ENCODE measurements at places on chromosomes 2 and 18. TPM values are rescaled to one million over a fixed set of nuclear protein-coding genes. Genes with fewer than 3 reads are reported as not detected.

DNA sequence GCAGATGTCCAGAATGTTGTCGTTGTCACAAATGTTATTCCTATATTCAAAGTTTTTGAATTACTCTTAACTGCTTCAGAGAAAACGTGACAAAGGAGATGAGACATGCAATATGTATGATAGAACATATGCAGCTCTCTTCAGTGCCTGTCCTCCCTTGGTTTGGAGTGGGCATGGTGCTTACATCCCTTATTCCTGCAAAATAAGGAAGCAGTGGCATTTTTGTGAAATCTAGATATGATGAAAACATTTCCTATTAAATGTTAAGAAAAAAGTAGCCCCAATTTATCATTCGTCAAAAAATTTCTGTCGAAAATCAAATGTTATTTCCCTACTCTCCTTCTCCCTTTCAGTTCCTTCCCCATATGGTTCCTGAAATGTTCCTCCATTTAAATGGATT lies 457.5 kb upstream of the FANCL start:
- DNase-seq, result no peak

DNA sequence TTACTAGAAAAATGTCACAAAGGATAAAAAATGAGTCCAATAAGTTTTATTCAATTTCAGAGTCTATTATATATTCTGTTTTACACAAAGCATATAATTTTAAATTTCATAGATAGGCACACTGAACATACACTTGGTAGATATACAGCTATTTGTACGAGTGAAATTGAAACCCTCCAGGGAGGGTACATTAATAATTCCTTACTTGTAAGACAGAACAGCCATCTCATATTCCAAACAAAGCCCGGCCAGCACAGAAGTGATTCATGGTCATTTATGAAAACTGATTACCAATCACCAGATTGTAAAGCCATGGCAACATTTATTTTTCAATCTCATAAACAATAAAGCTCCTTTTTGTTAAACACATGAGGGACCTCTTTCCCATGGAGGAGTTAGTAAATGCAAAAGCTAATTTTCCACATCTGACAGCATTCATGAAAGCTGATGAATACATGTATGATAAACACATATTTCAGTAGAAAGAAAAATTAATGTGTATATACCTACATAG lies 190.6 kb downstream of the TDRD15 start:
- DNase-seq, result no peak

Gene GMPPA
- total RNA-seq, result 53.8 TPM

DNA sequence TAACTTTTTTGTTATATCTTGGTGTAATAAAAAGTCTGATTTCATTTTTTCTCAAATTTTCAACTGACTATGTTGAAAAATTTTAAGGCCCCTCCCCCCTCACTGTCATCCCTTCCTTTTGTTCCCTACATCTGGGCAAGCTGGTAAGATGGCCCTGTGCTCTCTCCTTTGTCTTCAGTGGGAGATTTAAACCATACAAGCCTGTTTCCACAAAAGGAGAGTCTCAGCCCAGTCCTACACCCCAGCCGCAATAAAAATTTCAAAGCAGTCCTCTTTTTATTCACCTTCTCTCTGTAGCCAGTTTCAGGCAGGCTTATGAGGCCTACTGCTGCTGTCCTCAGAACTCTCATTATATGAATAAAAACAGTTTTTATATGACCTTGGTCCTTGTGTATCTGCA lies 630.5 kb downstream of the CBLN2 start:
- DNase-seq, result no peak

DNA sequence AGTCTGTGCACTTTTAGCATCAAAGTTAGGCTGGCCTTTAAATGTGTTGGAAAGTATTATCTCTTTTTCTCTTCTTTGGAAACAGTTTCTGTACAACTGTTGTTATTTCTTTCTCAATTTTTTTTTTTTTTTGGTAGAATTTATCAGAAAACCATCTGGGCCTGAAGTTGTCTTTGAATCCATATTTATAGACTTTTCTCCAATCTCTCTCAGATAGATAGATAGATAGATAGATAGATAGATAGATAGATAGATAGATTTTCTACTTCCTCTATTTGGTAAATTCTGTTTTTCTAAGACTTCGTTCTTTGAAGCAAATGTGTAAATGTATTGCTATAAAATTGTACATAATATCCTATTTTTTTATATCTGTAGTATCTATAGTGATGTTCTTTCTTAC lies 17.5 kb downstream of the DNAJC10 start:
- no peak for DNase-seq

DNA sequence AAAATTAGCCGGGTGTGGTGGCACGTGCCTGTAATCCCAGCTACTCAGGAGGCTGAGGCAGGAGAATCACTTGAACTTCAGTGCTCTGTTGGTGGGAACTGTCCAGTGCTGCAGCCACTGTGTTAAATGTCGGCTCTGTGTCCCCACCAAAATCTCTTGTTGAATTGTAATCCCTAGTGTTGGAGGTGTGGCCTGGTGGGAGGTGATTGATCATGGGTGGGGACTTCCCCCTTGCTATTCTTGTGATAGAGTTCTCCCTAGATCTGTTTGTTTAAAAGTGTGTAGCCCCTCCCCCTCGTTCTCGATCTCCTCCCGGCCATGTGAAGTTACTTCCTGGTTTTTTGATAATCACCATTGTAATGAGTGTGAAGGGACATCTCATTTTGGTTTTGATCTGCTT lies 9.8 kb upstream of the RPL31 start:
- DNase-seq, result no peak

DNA sequence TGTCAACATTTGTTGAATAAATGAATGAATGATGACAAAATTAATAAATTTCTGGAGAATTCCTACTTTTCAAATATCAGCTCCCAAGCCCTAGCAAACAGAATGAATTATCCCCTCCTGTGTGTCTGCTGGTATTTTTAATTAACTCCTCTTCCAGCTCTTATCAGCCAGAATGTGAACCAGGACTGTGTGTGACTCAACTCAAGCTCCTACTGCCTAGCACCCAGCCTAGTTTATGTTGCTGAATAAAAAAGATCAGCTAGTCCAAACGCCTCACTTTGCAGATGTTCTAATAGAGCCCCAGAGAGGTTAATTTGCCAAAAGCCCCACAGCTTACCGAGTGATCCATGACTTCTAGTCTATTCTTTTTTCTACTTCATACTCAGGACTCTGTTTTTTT lies 50.3 kb downstream of the RABL2A start:
- no peak for DNase-seq

DNA sequence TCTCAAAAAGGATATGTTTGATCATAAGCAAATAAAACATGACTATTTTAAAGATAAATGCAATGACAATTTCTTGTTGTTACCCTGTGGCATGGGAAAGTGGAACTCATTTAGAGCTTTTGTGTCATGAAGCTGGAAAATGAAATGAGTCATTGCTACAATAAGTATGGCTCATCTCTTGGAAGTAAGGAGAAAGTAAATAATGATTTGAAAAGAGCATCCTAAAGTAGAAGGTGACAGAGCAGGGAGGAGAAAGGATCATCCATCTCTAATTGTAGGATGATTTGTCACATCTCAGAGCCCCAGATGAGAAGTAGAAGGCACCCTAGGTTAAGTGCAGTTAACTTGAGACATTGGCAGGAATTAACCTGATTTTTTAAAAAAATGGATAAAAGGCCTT lies 200.5 kb downstream of the CPS1 start:
- no peak for DNase-seq

DNA sequence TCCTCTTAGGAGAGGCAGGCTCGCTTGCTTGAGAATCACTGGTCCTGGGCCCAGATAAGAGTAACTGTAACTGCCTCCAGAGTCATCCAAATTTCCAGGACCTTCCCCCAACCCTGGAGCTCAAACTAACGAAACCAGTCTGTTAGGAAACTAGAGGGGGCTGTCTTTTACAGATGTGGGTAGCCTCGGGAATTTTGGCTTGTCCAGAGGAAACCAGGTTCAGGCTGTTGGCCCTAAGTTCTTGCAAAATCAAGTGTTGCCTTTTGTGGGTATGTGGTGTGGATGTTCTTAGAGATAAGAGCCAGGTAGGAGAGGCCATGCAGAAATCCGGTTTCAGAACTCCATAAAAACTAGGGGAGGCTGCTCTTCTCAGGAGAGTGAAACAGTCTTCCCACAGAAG lies 125.0 kb upstream of the DLX2 start:
- DNase-seq, result peak; percentile 56

- no peak for DNase-seq
These were observed 27.8 kb downstream of the WDR7 start for GRCh38 chr18:56678836-56679565.

- DNase-seq, result no peak
These were observed 11.1 kb downstream of the CCL20 start for GRCh38 chr2:227824711-227825110.

GRCh38 chr2:194465641-194466040 lies 1191.4 kb upstream of the SLC39A10 start:
- no peak for DNase-seq

Gene EML6
- 10.7 TPM for total RNA-seq

- no peak for DNase-seq
These were observed 40.4 kb upstream of the FAM124B start for GRCh38 chr2:224442071-224442967.

- no peak for DNase-seq
These were observed 66.0 kb downstream of the CABYR start for GRCh38 chr18:24204904-24205303.

DNA sequence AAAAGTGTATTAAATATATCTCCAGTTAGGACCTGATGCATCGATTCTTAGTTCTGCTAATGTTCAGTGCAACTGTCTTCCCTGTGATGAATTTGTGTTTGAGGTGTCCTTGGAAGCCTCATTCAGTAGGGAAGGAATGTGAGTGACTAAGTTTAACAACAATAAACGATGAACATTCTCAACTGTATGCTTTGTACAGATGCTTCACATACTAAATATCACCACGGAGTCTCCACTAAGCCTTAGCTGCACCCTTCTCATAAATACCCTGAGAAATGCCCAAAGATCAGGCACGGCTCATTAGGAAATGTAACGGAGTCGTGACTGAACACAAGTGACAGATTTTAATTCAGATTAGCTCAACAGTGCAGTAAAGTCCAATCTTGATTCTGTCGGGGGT lies 24.4 kb upstream of the AGFG1 start:
- DNase-seq, result no peak

DNA sequence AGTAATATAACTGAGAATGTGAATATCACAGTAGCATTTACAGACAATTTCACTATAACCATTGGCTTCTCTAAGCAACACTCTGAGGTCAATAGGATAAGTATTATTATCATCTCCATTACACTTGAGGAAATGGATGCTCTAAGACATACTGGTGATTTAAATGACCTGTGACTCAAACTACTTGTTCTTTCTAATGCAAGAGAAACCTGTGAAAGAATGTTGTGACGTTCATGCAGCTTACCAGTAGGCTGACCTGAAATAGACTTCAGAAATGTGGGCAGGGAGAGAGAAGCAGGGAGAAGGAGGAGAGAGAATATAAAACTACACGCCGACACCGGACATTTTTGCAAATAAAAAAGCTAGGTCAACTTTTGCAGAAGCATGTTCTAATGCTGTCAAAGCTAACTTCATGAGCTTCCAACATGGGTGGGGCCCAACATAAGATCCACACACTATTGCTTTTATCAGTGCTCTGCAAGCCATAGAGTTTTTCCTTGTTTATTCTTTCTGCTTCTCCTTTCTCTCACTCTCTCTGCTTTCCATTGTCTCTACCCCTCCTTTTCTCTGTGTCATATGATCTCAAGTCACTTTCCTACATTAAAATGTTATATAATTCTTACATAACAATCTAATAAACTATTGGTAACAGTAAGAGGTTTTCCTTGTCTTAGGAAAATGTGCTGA lies 217.6 kb upstream of the FN1 start:
- DNase-seq, result no peak

DNA sequence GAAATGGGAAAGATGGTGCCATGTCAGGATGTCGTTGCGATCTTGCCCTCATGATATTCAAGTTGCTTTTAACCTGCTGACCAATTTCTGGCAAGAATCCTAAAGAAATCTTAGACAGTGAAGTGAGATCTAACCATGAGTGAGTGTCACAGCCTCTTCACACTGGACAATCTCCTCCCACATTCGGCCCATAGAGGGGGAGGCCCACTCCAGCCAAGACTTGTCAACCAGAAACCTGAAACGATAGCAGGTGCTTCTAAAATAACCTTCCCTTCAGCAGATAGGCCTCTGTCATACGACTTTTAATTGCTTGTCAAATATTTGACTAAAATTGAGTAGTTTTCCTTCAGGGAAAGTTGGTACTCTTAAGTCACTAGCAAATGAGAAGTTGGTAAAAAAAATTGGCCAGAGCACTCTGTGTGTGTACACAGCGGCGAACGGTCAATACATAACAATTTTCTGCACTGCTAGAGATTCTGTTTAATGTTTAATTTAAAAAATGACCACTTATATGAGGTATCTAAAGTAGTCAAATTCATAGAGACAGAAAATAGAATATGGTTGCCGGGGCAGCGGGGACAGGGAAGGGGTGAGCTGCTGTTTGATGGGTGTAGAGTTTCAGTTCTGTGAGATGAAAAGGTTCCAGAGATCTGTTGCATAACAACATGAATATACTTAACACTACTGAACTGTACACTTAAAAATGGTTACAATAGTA lies 110.2 kb downstream of the VAPA start:
- no peak for DNase-seq

DNA sequence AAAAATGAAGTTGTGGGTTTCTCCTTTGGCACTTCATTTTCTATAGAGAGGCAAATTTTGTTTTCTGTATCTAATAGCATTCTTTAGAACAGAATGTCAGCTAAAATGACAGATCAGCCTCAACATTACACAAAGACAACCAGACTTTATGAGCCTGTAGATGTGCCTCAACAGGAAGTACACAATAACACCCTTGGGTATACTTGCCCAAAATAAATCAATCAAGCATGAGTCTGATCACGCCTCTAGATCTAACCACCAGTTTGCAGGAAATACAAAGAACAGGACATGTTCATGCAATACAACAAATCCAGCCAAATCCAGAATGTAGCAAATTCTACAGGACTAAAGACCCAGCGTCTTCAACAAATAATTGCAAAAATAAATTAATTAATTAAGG lies 11.2 kb upstream of the DAPL1 start:
- peak; percentile 18 for DNase-seq

DNA sequence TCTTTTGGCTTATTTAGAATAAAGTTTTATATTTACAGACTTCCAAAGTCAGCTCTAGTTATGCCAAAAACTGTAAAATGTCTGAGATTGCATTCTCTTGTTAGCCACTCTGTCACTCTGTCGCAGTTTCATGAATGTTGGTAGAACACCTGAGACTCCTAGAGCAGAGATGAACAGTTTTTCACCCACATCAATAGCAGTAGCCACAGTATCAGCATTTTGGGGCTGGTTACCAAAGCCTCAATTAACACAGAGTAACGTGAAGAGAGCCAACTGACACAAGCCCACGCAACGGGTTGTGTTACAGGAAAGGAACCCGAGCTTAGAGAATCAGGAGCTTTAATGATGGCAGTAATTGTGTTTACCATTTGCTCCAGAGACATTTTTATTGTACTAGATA lies 443.0 kb upstream of the SLC39A10 start:
- DNase-seq, result peak; percentile 10

- DNase-seq, result no peak
These were observed 25.2 kb downstream of the NPPC start for GRCh38 chr2:231900972-231901371.

DNA sequence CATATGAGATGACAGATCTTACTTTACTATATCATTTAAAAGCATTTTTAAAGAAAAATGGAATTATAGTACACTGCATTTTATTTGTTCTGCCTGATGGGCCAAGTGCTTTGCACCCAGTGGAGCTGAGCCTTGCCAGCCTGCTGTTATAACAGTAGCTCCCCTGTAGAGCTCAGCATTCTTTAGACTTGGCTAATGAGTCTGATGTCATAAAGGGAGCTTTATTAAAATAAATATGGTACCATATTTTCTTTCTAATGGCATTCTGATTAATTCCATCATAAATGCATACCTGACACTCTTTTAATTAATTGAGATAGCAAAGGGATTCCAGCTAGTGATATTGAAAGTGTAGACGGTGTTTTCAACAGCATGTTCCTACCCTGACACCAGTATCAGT lies 40.7 kb downstream of the PARD3B start:
- no peak for DNase-seq

Measured in prostate gland (tissue), 2 donors.